ENCODE measurements at places on chromosomes 2 and 18. TPM values are rescaled to one million over a fixed set of nuclear protein-coding genes. Genes with fewer than 3 reads are reported as not detected.

FAM237A gene
- total RNA-seq = not detected

IMPA2 gene
- 74.3 TPM for total RNA-seq

SNRPD1 gene
- 166 TPM for total RNA-seq

DNER gene
- total RNA-seq = 10.0 TPM

FBLN7 gene
- total RNA-seq = 0.28 TPM

MC5R gene
- not detected for total RNA-seq

SCN9A gene
- total RNA-seq = 4.8 TPM

ACTR2 gene
- total RNA-seq = 171 TPM

HOXD4 gene
- 0.56 TPM for total RNA-seq

TDRD15 gene
- total RNA-seq = not detected

RFTN2 gene
- not detected for total RNA-seq

C2orf72 gene
- 5.3 TPM for total RNA-seq

L3MBTL4 gene
- total RNA-seq = not detected

RAB17 gene
- not detected for total RNA-seq

PLCD4 gene
- total RNA-seq = 0.90 TPM

HK2 gene
- total RNA-seq = 1.3 TPM

APCDD1 gene
- total RNA-seq = not detected

LRP2 gene
- 0.01 TPM for total RNA-seq

RNF152 gene
- not detected for total RNA-seq

GAREM2 gene
- total RNA-seq = 10.3 TPM

CCL20 gene
- 5.9 TPM for total RNA-seq

All from A549 treated with ZK216348 at 1 μM for 4 hours (cell line).